ENCODE measurements at places on chromosomes 3 and 15.

DNA sequence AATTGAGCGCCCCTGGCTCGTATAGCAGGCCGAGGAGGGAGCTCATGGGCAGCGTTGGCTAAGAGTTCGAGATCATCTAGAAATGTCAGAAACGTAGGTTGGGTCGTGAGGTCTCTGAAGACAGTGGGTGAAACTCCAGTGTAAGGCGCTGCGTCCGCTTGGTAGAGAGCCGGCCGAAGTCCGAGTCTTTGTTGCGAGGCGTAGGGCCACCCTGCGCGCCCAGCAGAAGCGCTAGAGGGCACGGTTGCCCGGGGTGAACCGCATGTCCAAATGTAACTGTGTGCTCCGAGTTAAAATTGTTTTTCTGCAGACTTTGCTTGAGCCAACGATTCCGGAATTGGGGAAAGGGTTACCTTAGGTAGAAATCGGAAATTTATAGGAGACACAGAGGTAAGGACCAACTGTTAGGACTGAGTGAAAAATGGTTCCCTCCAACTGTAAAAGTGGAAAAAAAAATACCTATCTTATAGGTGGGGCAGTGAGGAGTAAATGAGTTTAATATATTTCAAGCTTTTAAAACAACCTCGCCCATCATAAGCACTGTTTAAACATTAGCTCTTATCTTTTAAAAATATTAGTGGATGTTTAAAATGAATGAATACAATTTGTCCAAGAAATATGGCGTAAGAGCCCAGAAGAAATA lies 993 bp upstream of the SIAH2 start:
- DNase-seq = peak; percentile 52

- DNase-seq = no peak
Observed at GRCh38 chr15:41950489-41950888, 21.9 kb downstream of the EHD4 start.

- DNase-seq = no peak
Observed at GRCh38 chr3:85835857-85836440, 877.2 kb downstream of the CADM2 start.

- DNase-seq = no peak
Observed at GRCh38 chr15:55256281-55257011, 33.2 kb downstream of the RAB27A start.

DNA sequence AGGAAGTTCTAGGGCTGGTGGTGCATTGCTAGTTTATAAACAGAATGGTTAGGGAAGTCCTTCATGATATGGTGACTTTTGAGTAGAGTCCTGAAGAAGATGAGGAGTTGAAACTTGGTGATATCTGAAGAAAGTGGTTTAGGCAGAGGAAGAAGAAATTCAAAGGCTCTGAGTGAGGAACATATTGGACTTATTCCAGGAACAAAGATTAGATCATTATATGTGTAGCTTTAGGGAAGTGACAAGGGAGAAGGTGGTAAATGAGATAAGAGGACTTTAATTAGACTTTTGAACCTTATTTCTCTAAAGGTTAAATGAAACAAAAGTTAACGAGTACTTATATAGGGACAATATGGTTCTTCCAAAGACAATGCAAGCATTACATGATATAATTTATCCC lies 286.7 kb downstream of the DOCK3 start:
- no peak for DNase-seq

DNA sequence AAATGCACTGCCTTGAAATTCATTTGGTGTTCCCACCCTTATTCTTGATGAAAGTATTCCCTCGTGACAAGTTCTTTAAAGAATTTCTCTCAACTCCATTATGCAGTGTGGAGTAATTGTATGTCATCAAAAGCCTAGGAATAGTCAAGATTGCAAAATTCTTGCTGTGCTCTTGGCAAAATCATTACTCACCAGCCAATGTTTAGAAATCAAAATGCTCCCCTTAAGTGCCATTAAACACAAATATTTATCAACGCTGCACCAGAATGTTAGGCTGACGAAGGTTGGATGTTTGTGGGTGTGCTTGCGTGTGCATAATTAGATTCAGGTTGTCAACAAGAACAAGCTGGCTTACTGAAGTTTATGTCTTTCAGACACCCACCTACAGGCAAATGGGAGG lies 40.5 kb downstream of the SST start:
- DNase-seq = no peak

DNA sequence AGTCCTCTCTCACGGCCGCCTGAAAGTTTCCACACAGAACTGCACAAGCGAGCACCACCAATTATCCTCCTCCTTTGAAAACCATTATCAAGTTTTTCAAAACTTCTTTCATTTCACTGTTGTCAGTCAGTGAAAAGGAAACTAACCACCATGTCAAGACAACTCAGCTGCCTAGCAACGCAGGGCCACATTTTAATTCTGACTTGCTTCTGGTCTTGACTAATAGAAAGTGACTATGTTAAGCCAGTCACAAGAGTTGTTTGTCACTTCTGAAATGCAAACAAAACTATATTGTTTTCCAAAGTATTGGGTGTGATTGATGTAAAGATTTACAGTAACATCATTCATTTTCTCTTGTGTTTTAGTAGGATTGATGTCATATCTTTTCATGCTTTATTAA lies 612.8 kb upstream of the AGTR1 start:
- no peak for DNase-seq

DNA sequence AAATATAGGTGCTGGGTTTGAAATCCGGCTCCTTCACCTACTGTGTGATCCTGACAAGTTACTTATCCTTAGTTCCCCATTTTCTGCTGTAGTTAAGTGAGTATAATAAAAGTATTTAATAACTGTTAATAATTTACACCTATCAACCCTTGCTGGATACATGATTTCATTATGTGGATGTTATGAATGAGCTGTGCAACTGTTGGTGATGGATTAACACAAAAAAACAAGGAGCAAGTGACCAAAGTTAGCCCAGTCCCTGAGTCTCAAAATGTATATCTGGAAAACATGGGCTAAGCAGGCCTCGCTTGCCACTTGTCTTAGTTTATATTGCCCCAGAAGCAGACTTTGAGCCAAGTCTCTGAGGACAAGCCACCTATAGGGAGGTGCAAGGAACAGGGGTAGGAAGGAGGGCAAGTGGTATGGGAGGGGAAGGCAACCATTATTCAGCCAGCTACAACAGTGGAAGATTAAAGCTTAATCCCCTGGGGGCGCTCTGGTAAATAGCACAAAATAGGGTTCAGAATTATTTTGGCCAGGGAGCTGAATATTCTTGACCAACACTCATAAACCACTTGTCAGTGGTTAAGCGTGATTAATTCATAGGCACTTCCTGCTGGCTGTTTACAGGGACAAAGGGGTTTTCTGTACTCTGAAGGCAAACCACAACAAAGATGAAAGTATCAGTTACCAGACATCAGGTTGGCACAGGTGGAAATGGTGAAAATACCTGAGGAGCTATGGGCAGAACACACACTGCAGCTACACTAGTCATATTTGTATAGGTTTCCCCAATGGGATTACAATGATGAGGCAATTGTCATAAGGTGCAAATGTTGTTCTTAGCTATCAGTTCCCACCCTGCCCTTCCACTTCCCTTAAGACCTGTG lies 76.2 kb downstream of the TRIM42 start:
- no peak for DNase-seq

DNA sequence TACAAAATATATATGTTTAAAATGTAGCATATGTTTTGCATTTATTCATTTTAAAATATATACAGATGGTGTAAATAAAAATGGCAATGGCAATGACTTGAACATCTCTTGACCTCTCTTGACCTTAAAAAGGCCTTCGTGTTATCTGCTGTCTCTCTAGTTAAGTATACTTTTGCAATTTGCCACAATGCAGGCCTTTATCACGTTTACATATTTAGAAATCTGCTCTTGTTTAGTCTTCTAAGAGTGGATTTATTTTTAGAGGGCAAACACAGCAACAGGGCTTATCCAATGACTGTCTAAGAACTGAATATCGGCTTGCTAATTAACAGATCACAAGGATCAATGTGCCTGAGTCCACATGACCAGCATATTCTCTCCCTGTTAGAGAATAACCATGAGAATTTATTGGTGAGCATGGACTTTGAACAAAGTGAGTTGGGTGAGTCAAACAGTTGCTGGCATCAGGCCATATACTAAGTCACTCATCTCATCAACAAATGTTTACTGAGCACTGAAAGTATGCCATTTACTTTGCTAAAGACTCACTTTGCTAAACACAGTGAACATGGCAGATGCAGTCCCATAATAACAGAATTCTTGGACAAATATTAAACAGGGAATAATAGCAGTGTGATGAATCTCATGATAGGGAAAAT lies 48.2 kb downstream of the MDFIC2 start:
- no peak for DNase-seq

- DNase-seq = no peak
Observed at GRCh38 chr3:64157150-64158035, 67.9 kb downstream of the PRICKLE2 start.

DNA sequence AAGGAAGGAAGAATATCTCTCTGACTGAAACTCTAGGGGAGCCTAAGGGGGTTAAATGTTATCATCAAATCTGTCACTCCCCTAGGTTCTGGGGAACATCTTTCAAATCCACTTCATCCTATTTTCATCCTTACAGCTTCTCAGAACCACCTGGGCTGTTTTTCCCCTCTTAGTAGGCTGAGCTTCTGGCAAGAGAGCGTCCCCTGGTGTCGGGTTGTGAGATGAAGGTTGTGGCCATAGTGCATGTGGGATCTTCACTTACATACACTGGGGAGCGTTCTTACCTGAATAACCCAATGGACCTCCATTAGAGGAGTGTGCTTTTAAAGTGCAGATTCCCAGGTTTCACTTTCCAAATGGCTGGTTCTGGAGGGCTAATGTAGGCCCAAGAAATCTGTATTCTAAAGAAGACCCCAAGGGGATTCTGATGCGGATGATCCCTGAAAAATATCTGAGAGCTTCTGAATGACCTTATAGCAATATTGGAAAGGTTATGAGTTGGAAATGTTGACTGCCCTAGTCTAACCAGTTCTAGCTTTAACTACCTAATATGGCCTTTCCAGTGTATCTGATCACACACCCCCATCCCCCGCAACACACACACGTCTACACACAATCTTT lies 663.7 kb downstream of the AGBL1 start:
- DNase-seq = peak; percentile 41

DNA sequence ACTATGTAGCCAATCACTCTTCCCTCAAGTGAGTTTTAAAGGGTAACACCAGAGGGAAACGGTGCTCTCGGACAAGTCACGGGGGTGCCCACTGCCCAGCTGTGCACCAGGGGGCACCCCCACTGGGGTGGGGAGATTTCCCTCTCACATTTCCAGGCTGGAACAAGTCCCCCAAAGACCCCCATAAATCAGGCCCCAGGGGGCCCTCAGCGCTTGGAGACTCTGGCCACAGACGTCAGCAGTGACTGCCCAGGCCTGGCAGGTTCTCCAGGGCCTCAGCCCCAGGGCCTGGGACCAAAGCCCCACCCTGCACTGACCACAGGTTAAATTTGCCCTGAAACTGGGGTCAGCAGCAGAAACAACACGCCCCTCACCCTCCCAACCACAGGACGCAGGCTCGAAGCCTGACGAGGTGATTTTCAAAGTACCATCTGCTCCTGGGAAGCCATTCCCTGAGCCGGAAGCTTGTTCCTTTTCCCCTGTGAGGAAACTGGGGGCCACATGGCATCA lies 17.0 kb downstream of the XXYLT1 start:
- DNase-seq = no peak

GRCh38 chr3:52221563-52222318 lies 3.7 kb downstream of the TLR9 start:
- DNase-seq = peak; percentile 69

- no peak for DNase-seq
Observed at GRCh38 chr3:127722091-127722784, 49.5 kb downstream of the ABTB1 start.

GRCh38 chr3:158491968-158492367 lies 79.0 kb upstream of the MLF1 start:
- DNase-seq = no peak

DNA sequence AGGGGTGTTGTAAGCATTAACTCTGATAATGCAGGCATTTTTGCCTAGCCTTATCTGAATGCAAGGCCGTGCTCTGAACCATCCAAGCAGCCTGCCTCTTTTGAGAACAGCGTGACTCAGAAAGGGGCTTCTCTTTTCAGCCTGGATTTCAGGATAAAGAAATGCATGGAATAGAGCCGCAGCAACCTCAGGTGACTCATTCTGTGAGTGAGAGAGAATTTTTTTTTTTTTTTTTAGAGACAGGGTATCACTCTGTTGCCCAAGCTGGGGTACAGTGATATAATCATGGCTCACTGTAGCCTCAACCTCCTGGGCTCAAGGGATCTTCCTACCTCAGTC lies 20.6 kb upstream of the PDE8A start:
- DNase-seq = no peak

GRCh38 chr3:39919281-39919680 lies 109.9 kb downstream of the MYRIP start:
- no peak for DNase-seq

GRCh38 chr3:127714125-127714571 lies 41.4 kb downstream of the ABTB1 start:
- DNase-seq = no peak

DNA sequence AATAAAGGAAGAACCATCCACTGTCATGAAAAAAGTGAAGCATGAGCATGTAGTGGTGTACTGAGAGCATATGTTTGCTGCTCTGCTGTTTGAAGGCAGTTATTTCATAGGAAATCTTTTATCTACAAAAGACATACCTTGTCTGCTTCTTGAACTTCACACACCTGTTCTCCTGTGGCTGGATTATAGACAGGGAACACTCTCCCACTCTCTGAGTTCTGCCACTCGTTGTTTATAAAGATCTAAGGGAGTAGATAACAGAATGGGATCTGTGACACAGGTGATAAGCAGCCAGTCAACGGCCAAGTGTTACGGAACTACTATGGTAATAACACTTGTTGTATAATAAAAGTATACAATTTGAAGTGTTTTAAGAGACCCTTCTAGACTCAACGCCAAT lies 51.5 kb downstream of the ALDH1A2 start:
- DNase-seq = no peak

DNA sequence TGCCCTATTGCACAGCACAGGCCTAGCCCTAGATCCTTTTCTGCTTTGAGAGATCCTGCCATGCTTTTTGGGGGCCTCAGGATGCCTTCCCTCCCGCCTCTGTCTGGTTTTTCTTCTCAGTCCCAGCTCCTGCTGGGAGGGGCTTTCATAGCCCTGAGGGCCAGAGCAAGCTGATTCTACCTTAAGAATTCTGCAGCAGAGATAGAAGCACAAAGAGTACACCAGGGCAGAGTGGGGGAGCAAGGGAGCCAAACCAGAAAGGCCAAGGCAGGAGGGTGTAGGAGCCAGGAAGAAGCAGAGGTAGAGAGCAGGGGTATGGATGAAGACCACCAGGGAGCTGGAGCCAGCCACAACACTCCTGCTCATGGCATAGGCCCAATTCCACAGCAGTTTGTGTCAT lies 18.1 kb downstream of the SH3BP5 start:
- DNase-seq = no peak

GRCh38 chr15:25824618-25825017 lies 38.5 kb downstream of the ATP10A start:
- no peak for DNase-seq

GRCh38 chr3:3627114-3627513 lies 172.1 kb upstream of the LRRN1 start:
- DNase-seq = no peak

GRCh38 chr3:74824366-74824765 lies 209.9 kb upstream of the CNTN3 start:
- DNase-seq = no peak

GRCh38 chr15:19984101-19984500 lies 557.5 kb downstream of the GOLGA6L6 start:
- DNase-seq = no peak

GRCh38 chr3:66153481-66154443 lies 67.0 kb upstream of the SLC25A26 start:
- no peak for DNase-seq

- DNase-seq = no peak
Observed at GRCh38 chr3:161038725-161039124, 66.4 kb downstream of the B3GALNT1 start.
